Cortex of kidney (tissue), 1 donor: ENCODE measurements at places on chromosomes 3 and 15.

GRCh38 chr3:122030381-122031122 is 8.5 kb upstream of the ILDR1 start:
- no peak for DNase-seq

DNA sequence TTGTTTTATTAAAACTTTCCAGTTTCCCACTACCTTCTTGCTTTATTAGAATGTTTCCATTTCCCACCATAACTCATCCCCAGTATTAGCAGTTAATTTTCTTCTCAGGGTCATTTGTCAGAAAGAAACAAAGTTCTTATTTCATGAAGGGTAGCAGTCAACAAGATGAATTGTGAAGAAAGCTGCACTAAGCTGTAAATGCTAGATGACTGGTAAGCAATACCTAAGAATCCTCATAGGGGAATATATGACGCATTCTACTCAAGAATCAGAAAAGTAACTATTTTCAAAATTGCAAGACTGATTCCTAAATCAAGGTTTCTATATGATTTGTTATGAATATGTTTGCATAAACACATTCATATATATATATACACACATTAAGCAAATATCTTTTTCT is 48.8 kb upstream of the WDR5B start:
- no peak for DNase-seq

DNA sequence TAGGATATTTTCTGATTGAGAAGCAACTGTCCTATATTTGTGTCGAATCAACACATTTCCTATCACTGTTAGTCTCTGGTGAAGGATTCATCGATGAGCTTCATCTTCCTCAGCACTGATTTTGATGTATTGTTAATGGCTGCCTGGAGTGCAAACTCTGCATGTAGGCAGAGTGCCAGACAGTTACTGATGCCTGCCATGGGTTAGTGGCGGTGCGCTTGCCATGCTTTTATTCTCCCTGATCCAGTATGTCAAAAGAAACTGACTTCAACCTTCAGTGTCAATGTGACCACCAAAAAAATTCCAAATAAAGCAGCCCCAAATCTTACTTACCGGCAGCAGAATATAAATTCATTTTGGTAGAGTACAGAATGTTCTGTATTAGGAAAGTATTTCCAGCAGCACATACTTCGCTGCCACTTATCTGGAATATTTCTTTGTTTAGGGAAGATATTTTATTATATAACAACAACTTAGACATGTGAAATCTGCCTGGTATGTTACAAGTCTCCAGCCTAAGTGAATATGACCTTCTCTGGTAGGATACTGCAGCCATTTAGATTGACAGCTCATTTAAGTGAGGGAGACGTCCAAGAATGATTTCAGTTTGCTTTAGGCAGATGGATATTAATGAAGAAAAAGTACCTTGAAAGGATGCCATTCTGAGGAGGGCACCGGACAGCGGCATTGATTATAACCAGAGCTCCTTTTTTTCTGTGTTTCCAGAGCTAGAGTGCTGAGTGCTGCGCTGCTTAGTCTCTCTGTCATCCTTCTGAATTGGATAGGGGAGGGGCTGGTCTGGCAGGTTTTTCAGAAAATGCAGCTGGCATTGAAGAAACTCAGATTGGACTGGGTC is 59.9 kb downstream of the ARHGEF26 start:
- no peak for DNase-seq

DNA sequence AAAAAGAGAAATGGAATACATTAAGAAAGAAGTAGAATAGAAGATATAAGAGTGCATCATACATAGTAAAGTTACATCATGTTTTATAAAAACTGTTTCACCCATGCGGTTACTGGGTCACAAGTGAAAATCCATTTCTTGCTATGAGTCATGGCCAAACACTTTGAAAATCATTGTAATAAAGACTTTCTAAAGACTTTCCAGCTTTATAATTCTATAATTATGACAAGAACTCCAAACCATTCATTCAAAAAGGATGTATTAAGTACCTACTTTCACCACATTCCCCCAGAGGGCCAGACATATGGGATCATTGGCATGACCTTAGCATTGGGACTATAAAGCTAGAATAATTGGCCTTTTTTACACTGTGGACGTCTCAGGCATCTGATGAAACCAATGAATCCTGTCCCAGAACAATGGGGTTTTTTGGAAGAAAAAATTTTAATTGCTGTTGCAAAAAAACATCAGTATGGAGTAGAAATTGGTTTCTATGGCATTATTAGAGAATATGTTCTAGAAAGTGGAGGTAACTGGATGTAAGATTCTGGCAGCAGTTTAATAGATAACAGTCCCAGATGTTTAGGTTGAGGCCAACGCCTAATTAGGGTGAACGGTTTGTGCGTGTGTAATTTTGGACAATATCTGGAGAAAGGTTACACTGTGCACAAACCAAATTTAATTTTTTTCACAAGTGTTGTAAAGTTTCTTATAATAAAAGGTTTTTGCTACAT is 3.3 kb upstream of the SKIC8 start:
- DNase-seq, result no peak

- DNase-seq, result no peak
These were observed 65.6 kb downstream of the SPSB4 start for GRCh38 chr3:141116721-141117120.

GRCh38 chr3:145898487-145898886 is 262.5 kb downstream of the PLOD2 start:
- no peak for DNase-seq

DNA sequence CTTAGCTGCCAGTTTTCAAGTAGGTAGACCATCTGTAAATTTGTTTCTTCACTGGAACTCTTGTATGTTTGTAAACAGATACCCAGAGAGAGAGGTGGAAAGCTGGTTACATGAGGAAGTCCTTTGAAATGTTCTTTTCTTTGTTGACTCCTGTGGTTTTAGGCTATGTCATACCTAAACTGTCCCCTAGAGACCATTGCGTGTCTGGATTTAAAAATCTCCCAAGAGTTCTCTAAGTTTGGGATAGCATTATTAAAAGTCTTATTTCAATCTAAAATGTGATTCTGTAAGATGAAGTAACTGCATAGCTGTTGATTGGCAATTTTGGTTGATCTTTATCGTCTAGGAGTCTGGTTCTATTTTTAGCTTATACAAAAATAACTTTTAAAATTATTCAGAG is 127.2 kb downstream of the GHSR start:
- no peak for DNase-seq

DNA sequence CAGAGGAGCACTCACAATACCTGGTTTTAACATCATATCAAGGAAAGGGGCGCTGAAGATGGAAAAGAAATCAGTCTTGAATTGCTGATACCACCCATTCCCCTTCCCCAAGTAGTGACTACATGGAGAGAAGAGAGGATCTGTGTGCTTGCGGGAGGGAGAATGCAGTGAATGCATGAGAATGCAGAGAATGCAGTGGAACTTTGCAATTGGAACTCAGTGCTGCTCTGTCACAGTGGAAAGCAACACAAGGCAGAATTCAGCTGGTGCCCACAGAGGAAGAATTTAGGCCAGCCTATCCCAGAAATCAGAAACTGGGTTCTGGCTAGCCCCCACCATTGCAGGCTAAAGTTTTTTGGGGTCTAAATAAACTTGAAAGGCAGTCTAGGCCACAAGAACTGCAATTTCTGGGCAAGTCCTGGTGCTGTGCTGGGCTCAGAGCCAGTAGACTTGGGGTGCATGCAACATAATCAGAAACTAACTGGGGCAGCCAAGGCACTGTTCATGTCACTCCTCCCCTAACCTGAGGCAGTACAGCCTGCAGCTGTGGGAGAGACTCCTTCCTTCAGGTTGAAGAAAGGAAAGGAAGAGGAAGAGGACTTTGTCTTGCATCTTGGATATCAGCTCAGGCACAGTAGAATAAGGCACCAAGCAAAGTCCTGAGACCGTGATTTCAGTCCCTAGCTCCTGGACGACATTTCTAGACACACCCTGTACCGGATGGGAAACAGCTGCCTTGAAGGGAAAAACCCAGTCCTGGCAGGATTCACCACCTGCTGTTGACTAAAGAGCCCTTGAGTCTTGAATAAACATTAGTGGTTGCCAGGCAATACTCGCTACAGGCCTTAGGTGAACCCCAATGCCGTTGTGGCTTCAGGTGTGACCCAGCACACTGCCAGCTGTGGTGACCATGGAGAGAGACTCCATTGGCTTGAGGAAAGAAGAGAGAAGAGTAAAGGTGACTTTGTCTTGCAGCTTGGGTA is 329.3 kb downstream of the TBL1XR1 start:
- no peak for DNase-seq

GRCh38 chr15:63473007-63473748 is 31.2 kb upstream of the USP3 start:
- no peak for DNase-seq

DNA sequence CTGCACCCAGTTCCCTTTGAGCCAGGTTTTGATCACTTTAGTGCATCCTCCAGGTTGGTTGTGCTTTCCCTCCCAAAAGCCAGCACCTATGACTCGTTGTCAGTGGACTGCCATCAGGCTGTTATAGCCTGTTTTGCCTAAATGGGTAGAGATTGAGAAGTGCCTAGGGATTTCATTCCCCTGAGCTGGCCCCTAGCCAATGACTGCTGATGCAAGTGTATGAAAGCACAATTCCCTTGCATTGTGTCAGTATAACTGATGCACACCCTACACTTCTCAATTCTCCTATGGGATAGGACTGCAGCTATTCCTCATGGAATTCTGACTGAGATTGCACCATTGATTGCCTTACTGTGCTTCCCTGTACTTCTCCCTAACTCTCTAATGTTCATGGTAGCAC is 102.1 kb upstream of the ARPP21 start:
- no peak for DNase-seq

GRCh38 chr3:73685061-73685460 is 60.3 kb upstream of the PDZRN3 start:
- DNase-seq, result no peak

DNA sequence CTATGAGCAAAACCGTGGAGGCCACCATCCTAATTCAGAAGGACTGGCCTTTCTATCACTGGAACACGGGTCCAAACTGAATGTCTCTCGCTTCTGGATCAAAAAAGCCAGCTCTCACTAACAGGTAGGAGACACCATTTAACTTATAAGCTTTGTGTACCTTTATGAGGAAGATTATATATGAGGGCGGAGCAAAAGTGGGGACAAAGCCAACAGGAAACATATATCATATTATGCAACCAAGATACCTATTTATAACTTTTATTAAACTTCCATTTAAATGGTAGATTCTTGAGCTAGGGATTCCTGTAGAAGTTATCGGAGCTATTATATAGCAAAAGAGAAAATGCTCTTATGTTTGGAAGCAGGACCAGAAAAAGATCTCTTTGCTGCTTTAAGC is 78.4 kb downstream of the IGF2BP2 start:
- DNase-seq, result no peak

DNA sequence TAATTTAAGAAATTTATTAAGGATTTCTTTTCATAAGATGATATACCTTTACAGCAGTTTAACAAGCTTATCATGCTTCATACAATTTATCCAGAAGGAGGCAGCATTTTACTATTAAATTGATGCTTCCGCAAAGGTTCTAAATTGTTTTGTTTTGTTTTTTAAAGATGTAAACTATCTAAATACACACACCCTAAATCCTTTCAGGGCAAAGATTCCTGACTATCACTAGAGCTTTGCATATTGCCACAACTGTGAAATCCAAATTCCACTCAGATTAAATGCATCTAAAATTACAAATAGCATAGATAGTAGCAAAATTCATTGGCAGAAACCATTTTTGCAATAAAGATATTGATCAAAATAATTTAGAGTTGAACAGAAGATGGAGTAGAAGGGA is 44.5 kb upstream of the CCNL1 start:
- DNase-seq, result no peak

GRCh38 chr3:72744330-72744729 is 103.9 kb downstream of the SHQ1 start:
- DNase-seq, result no peak

- peak; percentile 54 for DNase-seq
These were observed at the start of gene ULK3 for GRCh38 chr15:74842581-74843444. ULK3 (minus strand) TSS chr15:74843156; CDS start chr15:74843105, 51 bp downstream.

- DNase-seq, result no peak
These were observed 108.2 kb downstream of the TP63 start for GRCh38 chr3:189739378-189739777.

DNA sequence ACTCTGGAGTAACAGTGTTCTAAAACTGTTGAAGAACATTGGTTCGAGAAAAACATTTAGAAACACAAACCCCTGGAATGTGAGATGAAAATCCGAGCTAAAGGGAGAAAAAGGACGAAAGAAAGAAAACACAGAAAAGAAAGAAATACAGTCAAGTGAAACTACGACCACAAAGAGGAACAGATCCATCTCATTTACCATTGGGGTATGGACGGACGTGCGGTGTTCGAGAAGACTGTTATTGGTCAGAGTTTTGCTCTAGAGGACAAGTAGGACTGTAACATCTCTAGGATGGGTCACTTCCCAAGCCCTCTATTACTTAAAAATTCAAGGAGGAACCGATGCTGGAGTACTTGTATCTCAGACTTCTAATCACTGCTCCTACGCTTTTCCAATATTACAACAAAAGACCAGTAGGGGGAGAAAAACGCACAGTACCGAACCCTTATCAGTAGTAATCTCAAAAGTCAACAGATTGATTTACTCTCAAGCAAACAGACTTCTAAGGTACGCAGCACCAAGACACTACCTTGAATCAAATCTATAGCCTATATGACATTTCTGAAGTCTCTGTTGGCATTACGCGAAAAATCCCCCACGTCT is 1.1 kb upstream of the PIK3CA start:
- no peak for DNase-seq

- no peak for DNase-seq
These were observed 22.2 kb downstream of the UACA start for GRCh38 chr15:70741107-70741531.

DNA sequence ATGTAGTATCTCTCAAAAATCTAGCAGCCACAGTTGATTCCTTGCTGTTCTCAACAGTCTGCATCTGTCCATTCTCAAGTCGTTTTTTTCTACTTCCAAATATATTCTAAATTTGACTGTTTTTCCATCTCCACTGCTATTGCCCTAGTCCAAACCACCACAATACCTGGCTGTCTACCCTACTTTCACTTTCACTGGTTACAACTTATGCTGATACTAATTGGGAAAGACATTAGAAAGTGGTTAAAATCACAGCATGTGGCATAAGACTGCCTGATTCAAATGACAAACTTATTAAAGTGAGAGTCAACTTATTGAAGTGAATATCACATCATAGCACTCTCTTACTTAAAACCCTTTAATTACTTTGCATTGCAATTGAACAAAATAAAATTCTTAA is 72.6 kb downstream of the CHST2 start:
- no peak for DNase-seq

DNA sequence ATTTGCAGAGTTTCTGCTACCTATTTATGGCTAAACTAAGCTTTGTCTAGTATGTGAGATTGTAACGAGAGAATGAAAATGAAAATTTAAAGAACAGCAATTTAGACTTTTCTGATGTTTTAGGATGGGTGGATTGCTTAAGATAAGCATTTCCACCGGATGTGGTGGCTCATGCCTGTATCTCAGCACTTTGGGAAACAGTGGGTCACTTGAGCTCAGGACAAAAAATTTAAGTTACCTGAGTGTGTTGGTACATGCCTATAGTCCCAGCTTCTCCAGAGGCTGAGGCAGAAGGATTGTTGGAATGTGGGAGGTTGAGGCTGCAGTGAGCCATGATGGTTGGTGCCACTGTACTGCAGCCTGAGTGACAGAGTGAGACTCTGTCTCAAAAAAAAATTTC is 3.3 kb downstream of the PPP4R2 start:
- no peak for DNase-seq
